ENCODE measurements at places on chromosomes 4 and X.

DNA sequence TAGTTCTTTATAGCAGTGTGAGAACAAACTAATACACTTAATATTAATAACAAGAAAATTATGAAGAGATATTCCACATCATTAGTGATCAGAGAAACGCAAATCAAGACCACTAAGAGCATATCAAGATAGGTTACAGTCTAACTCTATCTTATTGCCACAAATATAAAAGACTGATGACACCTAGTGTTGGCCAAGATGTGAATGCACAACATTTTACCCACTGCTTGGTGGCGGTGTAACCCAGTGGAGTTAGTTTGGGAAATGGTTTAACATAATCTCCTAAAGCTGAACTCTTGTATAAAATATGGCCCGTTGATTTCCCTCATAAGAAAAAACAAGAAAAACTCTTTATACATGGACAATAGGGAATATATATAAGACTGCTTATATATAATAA is 92.4 kb downstream of the SLITRK2 start:
- no peak for DNase-seq

- no peak for DNase-seq
Observed at GRCh38 chr4:89922848-89923416, 28.3 kb downstream of the MMRN1 start.

GRCh38 chr4:74615411-74615810 is 170.5 kb downstream of the AREG start:
- DNase-seq = no peak

GRCh38 chrX:37746218-37746941 is 33.5 kb upstream of the CYBB start:
- no peak for DNase-seq

DNA sequence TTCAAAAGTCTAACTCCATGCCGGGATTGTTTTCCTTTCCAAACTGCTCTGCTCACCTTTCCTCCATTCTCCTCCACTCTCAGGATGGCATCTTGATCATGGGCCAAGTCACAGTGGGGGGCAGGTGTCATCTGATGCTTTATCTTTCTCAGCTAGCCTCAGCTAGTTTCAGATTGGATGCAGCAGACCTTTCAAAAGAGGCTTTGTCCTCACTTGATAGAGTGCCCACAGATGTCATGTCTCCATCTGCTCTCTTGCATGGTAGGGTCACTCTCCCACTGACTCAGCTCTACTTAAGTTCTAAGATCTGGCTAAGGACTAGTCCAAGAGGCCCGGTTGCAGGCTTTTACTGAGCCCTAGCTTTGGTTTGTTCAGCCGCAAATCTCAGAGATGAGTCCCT is 341.8 kb upstream of the GALNT7 start:
- no peak for DNase-seq

- peak; percentile 29 for DNase-seq
Observed at GRCh38 chr4:20318001-20318908, 66.5 kb downstream of the SLIT2 start.

DNA sequence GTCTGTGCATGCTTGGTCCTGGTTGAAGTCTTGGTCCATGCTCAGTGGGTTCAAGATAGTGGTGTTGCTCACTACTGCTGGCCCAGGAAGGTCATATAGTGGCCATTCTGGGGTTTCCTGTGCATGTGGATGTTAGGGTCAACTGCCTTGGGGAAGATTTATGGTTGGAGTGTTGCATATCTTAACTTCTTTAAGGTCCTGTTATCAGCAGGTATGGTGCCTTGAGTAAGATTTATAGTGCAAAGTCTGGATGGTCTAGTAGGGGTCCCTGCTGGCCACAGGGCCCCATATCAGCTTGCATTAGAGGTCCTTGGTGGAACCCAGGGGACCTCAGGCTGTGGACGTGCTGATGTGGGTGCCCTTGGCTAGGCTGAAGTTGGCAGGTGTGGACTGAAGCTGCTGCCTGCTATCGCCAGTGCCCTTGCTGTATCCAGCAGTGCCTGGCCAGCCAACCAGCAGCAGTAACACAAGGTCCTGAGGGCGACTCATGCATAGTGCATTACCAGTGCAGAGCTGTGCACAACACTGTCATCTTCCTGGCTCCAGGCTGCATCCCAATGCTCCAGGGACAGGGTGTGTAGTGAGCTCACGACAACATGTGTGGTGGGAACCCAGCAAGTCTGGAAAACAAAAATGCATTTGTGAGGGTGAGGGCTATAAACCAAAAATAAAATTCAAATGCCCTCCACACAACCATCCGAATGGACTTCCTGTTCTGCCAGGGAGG is 61.0 kb downstream of the BEX3 start:
- DNase-seq = no peak

DNA sequence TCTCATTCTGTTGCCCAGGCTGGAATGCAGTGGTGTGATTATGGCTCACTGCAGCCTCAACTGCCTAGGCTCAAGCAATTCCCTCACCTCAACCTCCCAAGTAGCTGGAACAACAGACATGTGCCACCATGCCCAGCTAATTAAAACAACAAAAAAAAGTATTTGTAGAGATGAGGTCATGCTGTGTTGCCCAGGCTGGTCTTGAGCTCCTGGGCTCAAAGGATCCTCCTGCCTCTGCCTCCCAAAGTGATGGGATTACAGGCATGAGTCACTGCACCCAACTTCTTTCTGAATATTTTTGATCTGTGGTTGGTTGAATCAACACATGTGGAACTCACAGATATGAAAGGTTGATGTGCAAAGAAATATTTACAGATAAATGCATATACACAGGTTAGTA is 18.5 kb upstream of the SEPTIN11 start:
- DNase-seq = peak; percentile 56

- no peak for DNase-seq
Observed at GRCh38 chrX:18031726-18032375, 170.8 kb upstream of the RAI2 start.

DNA sequence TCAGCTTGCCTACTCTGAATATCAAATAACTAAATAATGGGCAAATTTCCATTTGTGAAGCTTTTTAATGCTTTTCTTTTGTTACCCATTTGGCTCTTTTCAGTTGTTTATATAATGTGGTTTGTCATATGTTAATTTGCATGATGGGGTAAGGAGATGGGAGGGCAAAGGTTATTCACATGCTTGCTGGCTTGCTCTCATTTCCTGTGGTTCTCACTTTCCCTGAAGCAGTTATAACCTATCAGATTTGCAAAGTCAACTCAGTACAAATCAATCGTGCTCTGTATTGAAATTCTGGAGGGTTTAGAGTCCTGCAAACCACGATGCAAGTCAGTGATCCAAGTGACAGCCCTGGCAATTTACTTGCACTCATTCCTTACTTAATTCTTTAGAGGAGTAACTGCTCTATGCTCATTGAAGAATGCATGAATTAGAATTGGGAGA is 711.2 kb downstream of the ADGRL3 start:
- DNase-seq = no peak

- no peak for DNase-seq
Observed at GRCh38 chrX:29535212-29536162, 679.9 kb upstream of the MAGEB2 start.

DNA sequence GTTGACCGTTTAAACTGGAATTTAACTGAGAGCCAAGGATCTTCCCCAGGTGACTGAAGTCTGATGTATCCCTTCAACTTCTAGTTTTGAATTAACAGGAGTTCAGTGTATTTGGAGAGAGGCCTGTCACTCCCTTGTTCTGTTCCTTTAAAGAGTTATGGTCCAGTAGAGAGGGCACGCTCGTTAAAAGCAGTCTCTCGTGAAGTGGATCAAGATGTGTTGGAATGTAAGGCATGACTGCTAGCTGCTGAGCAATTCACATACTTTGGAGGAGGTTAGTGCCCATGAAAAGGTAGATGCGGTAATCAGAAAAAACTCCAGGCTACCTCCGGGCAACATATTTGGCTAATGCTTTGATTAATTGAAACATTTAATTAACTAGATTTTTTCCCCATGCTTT is 65.7 kb downstream of the SHROOM2 start:
- peak; percentile 36 for DNase-seq

DNA sequence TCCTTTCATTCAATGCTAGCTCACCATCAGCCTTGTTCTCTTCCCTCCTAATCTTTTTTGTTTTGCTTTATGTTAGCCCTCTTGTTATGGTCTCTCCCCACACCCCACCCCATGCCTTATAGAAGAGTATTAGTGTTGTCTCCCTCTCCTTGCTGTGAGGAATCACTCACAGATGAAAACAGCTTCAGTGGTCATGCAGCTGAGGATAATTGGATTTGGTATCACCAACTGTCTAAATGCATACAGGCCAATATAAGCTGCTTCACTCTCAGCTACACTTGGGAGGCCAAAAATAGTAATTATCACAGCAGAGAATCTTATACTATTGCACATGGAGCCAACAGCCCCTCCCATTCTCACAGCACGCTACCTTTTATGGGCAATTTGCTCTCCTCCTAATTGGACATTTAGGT is 494.6 kb upstream of the FAM241A start:
- DNase-seq = no peak

- no peak for DNase-seq
Observed at GRCh38 chr4:180219080-180219479, 2024.1 kb upstream of the TENM3 start.

DNA sequence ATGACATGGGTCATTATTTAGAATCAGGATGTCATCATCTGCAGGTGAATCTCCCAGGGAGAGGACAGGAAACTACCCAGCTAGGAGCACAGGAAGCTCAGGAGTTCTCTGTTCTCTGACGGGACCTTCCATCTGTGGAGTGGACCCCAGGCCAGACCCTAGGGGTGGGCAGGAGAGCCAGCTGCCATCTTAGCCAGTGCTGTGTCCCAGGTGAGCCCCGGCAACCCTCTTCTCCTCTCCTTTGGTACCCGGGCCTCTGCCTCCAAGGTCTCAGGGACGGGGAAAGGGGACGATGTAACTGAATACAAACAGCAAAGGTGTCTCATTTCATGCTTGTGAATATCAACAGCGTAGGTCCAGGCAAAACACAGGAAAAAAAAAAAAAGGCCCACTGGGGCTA is 48.5 kb downstream of the C4orf50 start:
- DNase-seq = no peak

DNA sequence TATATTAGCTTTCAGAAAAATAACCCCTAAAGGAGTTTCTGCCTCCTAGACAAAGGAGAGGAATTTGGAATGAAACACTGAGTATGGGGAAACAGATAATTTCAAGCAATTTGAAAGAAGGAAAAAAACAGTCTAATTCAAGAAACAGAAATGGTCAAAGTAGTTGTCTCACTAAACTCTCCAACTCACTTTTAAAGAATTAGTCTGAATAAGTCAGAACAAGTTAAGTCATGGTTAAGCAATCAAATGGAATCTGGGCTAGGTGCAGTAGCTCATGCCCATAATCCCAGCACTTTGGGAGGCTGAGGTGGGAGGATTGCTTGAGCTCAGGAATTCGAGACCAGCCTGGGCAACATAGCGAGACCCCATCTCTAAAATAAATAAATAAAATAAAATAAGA is 95.7 kb upstream of the GRIA3 start:
- peak; percentile 48 for DNase-seq

- DNase-seq = no peak
Observed at GRCh38 chr4:170386511-170386910, 296.8 kb upstream of the AADAT start.

GRCh38 chr4:173432430-173432829 is 33.5 kb upstream of the SCRG1 start:
- no peak for DNase-seq

DNA sequence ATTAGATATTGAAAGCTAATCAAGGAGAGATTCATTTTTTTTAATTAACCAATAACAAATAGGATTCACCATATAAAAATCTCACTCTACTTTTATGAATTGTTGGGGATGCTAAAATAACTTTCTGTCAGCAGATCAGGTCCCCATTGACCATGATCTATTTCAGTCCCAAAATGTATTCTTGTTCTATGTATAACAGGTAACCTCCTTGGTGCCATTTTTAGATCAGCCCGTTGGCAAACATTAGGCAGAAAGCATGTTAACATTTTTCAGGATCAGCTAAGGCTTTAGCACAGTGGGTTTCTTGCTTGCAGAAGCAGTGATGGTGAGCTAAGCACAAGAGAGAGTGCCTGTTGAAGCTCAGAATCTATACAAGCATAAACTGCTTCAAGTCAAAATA is 40.8 kb upstream of the COX7B2 start:
- no peak for DNase-seq

GRCh38 chr4:95949136-95949765 is 109.4 kb downstream of the PDHA2 start:
- DNase-seq = no peak

GRCh38 chrX:97234471-97235081 is 350.9 kb downstream of the RPA4 start:
- DNase-seq = no peak

DNA sequence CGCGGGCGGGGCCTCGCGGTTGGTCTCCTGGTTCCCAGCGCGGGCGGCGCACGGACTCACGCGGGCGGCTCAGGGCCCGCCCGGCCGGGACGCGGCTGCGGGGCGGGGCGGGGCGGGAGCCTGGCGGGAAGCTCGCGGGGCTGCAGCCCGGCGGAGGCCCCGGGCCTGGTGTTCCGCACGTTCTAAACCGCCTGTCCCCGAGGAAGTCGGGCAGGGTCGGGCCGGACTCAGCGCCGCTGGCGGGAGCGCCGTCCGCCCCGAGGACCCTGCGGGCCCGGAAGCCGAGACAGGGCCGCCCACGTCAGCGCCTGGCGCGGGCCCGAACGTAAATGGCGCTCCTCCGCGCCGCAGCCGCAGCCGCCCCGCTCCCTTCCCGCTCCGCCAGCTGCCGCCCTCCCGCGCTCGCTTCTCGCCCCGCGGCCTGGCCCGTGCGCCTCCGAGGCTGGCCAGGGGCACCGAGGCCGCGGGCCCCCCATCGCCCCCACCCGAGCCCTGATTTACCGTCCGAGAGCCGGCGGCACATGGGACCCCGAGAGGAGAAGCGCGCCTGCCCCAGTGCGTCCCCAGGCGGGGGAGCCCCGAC is 309 bp upstream of the CTBP1 start:
- peak; percentile 86 for DNase-seq

DNA sequence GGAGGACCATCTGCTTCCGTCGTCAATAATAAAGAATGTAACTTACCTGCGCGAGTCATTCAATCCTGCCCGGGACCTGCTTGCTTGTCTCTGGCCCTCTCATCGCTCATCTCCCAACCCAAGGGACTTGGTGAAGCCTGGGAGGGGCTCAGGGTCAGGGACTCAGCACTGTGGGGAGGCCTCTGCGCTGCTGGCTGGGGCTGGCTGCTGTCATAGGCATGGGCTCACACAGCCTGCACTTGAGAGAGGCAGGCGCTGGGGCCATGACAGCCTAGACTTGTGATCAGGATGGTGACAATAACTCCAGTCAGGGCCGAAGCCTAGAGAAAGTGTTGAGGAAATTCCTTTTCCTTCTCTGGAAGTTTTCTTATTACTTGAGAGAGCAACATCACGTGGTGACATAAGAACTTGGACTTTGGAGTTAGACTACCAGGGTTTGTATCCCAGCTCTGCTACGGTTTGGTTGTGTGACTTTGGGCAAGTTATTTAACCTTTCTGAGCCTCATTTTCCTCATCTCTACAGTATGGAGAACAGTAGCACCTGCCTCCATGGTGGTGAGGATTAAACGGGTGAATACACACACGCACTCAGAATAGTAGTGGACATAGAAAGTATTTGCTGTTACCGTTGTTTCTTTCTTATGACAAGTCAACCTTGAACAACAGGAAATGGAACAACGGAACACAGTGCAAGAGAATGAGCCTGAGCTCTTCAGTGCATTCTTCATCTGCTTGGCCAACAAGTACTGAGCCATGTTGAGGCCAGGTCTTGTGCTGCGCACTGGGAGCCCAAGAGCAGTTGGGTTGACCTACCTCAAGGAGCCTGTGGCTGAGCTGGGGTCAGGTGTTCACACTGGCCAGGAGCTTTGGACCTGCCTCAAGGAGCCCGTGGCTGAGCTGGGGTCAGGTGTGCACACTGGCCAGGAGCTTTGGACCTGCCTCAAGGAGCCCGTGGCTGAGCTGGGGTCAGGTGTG is 60.5 kb downstream of the TBC1D14 start:
- DNase-seq = no peak

GRCh38 chr4:92825791-92826190 is 522.0 kb downstream of the GRID2 start:
- DNase-seq = no peak

- DNase-seq = no peak
Observed at GRCh38 chr4:182017038-182017437, 226.2 kb upstream of the TENM3 start.
